HT1080 (cell line): ENCODE measurements at places on chromosomes 5 and 9.

DNA sequence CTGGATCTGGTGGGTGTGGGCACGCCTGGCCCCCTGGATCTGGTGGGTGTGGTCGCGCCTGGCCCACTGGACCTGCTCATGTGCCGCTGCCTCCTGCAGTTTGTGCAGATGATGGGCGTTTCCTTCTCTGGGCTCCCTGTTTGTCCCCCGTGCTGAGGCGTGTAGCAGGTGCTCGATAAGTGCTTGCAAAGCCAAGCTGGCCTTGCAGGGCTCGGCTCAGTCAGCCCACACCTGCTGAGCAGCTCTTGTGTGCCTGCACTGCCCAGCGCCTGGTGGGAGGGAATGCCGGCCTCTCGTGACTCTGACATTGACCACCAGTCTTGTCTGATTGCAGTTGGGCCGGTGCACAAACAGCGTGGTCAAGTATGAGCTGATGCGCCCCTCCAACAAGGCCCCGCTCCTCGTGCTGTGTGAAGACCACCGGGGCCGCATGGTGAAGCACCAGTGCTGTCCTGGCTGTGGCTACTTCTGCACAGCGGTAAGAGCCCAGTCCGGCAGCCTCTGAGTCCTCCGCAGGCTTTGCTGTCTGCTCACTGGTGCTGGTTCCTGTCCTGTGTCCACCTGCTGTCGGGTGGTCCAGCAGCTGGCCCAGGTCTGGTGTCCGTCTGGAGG, 102.7 kb upstream of the CACNA1B start:
- no peak for DNase-seq

DNA sequence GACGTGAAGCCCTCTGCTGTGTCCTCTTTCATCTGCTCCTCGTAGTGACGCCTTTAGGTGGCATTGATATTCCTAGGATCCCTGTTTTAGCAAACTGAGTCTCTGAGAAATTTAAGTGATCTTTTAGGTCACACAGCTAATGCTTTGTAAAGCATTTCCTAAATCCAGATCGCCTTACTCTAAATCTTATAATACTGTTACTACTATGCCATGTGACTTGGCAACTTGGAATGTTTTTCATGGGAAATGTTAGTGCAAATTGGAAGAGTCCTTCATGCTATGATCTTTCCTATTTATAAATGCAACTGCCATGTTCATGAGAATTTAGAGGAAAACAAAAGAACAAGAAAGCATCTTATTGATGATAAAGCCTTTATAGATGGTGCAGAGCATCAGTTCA, 212.2 kb downstream of the TRIO start:
- DNase-seq = no peak

- DNase-seq = no peak
Measured at GRCh38 chr9:102497709-102498108, 497.4 kb upstream of the CYLC2 start.

DNA sequence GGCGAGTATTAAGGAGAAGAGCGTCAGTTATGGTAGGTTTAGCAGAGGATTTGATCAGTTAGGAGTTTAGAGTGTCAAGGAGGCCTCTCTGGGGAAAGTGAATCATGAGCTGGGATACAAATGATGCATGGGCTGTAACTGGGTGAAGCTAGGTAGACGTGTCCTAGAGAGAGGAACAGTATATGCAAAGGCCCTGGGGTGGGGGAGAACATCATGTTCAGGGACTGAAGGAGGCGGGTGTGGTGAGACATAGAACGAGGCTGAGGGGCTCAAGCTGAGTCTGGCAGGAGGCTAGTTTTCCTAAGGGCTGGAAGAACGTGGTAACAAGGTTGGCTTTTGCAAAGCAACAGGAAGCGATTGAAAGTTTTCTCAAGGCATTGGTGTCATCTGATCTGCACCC, 10.5 kb downstream of the TMEM268 start:
- no peak for DNase-seq

DNA sequence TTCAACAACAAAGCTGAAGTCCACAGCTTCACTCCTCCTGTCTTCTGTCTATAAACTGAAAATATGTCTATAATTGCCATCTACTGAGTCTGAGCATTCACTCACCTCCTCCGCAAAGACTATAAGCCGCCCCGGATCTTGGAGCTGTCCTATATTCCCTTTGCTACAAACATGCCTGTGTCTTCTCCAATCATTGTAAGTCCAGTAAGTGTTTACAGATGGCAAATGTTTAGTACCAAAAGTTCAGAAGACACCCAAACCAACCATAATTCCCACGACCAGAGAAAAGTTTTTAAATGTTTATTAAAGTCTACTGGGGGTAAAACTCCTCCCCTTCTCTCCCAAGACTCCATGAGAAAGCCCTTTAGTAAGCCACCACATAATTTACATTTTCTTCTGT, 80.9 kb downstream of the EBF1 start:
- DNase-seq = no peak

GRCh38 chr5:168676501-168676900, 97.3 kb upstream of the PANK3 start:
- DNase-seq = no peak

GRCh38 chr9:89386797-89387196, 68.5 kb downstream of the SECISBP2 start:
- DNase-seq = no peak

GRCh38 chr9:69918322-69918721, 97.7 kb downstream of the CFAP95 start:
- DNase-seq = no peak

DNA sequence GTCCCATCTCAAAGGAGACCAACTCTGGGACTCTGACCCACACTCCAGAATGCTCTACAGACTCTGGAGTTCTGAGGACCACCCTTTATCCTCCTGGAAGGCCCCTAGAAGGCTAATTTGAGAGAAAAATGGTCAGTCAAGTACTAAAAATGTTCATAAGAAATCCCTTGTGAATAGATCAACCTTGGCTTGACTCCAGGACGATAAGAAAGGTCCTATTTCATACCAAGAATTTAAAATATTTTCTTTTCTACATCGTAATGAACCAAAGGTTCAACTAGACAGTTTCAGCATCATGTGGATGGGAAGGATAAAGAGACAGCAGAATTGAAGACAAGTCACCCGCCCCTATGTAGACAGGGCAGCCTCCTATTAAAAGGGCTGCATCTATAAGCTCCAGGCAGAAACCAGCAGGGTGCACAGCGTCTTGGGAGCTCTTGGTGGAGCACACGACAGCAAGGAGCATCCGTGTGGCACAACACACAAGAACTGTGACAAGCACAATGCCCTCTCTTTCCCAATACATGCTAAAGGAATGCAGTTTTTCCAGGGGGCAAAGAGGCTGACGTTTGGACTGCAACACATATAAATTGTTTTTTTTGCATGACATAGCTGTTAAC, 38.3 kb downstream of the RASEF start:
- no peak for DNase-seq

DNA sequence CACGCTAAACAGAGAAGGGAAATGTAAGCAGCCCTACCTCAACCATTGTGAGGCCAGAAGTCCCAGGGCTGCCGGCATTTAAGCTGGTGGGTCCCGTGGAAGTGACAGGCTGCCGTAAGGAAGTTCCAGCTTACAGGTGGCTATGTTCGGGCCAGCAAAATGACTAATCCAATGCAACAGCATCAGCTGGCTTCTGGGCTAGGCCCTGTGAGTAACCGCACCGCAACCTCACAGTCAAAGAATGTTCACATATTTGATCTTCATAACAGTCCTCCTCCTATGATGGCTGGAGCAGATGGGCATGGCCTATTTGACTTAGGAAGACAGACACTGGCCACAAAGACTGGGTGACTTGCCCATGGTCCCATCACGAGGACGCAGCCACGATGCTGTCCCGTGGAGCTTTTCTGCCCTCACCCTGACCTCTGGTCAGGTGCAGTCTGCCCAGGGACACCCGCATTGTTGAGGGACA, 88.2 kb downstream of the LIFR start:
- peak; percentile 95 for DNase-seq

- DNase-seq = no peak
Measured at GRCh38 chr5:62259699-62260250, 46.2 kb upstream of the KIF2A start.

- no peak for DNase-seq
Measured at GRCh38 chr5:74850789-74851425, 15.3 kb downstream of the FAM169A start.

DNA sequence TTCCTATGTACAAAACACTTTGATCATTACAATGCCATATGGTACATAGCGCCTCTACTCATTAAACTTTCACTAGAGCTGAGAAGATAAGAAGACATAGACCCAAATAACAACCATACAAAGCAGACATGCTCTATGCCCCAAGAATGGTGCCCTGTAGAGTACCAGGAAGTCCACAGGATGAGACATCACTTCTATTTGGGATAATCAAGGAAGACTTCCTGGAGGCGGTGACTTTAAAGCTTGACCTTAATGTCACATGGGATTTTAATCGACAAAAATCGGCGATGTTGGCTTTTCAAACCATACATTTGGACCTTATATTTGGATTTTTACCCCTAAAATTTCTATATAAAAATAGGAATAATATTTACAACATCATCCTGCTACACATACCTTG, 224.3 kb upstream of the MAP3K1 start:
- no peak for DNase-seq

DNA sequence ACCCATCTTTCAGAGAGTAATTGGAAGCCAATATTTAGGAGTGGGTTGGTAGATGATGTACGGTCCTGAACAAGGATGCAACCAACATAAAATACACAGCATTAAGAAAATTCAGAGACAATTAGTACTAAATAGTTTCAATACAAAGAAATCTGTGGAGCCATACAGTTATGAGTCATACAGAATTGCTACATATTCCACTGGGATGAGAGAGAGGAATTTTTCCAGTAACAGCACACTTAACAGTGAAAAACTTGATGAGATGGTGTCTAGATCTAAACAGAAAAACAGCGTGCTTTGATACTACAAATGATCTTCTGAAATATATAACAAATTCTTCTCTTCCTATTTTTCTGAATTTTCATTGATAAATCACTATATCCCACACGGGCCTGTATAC, 1999.3 kb upstream of the CDH9 start:
- DNase-seq = peak; percentile 28

DNA sequence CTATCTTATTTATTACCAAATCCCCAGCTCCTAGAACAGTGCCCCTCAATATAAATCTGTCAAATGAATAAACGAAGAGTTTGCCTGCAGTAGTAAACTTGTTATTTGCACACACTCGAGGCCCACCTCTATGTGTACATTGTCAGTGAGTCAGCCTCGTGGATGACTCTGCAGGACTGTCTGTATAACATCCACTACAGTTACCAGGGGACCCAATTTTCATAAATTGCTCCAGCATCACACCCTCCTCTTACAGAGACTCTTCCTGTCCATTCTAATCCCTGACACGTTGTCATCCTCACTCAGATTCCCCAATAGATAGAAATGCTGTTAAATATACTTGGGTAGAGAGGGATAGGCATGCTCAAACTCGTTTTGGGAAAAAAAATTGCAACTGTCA, 478.5 kb downstream of the RAB3C start:
- peak; percentile 64 for DNase-seq

DNA sequence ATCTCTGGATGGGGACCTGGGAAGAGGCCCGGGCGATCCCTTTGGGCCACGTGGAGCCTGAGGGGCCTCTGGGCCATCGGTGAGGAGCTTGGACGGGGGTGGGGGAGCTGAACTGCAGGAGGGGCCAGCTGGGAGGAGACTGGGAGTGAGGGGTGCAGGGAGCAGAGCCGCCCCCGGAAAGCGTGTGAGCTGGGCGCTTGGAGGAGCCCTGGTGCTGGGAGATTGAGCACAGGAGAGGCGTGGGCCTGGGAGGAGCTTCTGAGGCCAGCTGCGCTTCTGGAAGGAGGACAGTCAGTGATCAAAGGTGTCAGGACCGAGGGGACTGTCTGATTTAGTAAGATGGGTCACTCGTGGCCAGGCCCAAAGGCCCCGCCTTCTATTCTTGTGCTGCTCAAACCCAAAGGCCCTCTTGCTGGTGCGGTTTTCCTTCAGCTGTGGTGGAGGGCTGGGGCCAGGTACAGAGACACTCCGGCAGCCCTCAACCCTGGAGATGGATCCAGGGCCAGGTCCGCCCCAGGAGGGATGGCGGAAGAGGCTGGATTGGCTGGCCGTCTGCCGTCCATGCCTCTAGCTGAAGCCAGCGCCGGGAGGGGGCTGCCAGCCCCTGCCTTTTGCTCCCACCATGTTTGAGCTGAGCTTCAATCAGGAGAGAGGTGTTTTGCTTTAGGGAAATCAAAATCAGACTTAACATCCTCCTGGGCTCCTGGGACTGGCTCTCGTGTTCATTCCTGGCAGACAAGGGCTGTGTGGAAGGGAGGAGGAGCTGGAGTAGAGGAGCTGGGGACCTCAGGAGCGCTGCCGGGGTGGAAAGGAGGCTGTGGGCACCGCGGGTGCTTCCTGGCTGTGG, 21.6 kb downstream of the NCS1 start:
- no peak for DNase-seq

DNA sequence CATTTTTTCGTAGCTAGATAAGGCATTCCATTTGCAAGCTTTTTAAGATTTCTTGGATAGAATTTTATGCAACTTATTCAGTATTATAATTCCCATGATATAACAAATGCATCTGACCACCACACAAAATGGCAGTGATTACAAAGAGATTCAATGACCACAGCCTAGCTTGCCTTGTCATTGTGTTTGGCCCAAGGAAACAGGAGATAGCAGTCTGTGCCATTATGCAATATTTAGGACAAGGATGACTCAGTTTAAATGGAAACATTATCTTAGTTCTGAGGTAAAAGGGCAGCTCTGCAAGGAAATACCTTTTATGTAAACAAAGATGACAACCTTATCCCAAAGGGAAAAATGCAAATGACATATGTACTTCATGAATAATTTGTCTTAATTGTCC, 89.8 kb downstream of the NUDT12 start:
- DNase-seq = peak; percentile 73

DNA sequence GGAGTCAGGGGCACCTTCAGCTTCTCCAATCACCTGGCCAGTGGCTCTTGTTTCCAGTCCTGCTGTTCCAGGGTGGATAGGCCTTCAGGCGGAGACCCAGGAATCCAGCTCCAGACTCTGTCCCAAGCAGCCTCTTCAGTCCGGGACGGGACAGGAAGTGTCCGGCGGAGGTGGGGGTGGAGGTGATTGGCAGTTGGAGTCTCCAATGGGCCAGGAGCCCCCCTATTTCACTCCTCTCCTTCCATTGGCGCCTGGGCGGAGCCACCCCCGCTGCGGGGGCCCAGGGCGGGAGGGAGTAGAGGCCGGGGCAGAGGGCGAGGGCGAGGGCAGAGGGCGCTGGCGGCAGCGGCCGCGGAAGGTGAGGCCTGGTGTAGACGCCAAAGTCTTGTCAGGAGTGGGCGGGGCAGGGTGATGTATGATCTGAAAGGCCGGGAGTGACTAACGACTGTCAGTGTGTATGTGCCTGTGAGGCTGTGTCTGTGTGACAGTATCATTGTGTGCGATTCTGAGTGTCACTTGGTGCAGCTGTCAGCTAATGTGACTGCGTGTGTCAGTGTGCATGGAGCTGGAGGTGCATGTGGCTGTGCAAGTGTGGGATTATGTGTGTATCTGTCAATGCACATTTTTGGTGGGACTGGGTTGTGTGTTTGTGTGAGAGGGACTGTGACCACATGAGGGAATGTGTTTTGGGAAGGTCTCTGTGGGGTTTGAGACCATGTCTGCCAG, at the start of gene IL11RA:
TSS of gene IL11RA (plus strand) at position 310 of the 726 bp plus-strand sequence. CDS start 3,033 bp downstream, outside the sequence.
- peak; percentile 82 for DNase-seq

- DNase-seq = no peak
Measured at GRCh38 chr5:13629218-13629617, 315.3 kb downstream of the DNAH5 start.
